ENCODE measurements at places on chromosomes 7 and 10.

DNA sequence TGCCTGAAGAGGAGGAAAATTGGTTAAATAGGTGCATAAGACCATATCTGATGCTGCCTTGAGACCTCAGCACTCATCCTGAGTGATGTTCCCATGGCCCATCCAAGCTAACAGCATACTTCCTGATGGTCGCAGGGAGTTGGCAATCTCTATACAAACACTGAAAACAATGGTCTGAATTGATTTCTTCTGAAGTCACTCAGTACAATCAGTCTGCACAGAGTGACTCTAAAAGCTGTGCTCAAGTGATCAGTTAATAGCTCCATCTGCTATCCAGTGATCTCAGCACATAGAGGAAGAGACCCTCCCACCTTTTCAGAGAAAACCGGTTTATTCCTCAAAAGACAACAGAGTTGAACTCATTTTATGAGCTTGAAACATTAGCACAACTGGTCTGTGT, 3.9 kb downstream of the PPP1R17 start:
- DNase-seq = no peak

DNA sequence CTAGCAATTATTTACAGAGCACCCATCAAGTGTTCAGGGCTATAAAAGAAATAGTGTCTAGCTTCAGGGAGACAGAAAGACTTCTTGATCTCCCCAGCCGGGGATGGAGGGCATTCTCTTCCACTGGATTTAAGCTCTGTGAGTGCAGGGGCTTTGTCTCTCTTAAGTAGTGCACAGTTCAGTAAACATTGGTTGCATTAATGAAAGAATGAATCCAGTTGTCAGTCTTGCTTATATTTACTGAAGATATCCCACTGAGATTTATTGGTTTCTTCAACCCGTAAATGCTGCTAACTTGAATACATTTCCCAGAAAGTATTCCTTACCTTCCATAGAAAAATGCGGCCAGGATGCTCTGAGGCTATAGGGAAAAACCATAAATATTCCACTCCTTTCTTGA, 41.9 kb downstream of the AUTS2 start:
- DNase-seq = no peak

DNA sequence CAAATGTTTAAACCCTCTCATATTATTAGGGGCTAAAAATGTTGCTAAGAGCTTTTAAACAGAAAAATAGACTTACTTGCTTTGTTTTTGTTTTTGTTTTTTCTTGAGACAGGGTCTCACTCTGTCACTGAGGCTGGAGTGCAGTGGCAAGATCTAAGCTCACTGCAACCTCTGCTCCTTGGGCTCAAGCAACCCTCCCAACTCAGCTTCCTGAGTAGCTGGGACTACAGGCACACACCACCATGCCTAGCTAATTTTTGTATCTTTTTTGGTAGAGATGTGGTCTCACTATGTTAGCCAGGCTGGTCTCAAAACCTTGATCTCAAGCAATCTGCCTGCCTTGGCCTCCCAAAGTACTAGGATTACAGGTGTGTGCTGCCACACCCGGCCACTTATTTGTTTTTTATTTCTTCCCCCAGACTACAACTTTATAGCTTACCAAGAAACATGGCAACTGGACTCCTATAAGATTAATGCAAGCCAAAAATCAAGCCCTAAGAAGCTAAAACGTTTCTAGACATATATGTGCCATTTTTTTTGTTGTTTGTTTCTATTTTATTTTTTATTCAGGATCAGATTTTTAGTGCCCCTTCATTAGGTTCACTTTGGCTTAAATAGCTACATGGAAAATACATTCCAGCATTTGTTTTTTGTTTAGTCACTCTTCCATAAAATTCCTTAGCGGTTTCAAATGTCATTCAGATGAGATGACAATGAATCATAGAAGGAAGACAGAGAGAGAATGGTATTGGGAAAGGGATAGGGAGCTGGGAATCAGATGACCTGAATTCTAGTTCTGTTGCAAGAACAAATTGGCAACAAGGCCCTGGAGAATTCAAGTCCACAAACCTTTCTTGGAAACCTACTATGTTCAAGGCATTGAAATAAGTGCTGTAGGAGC, 163.4 kb upstream of the MKLN1 start:
- DNase-seq = no peak

DNA sequence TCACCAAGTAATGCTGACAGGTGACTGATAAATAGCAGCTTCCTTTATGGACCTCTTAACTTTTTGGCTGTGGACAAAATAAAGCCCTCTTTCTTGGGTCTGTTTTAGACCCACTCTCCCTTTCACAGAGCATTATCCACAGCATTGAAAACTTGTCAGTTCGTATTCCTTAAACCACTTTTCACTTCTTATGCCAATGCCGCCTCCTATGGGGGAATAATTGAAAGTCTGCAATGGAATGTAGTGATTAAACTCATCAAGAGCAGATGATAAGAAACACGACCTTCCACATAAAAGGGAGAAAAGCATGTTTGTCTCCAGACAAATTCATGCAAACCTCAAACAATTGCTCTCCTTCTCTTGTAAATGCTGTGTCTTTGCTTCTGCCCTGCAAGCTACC, 153.4 kb downstream of the SORCS1 start:
- DNase-seq = no peak

- DNase-seq = no peak
Observed at GRCh38 chr7:106313456-106313901, 28.7 kb upstream of the NAMPT start.

All from stimulated activated CD4-positive, alpha-beta T cell treated with anti-CD3 and anti-CD28 coated beads, Interleukin-4, amount 100 ng/mL, for 4 hours (primary cell).